ENCODE measurements at places on chromosomes 4 and X. TPM values are rescaled to one million over a fixed set of nuclear protein-coding genes. Genes with fewer than 3 reads are reported as not detected.

DNA sequence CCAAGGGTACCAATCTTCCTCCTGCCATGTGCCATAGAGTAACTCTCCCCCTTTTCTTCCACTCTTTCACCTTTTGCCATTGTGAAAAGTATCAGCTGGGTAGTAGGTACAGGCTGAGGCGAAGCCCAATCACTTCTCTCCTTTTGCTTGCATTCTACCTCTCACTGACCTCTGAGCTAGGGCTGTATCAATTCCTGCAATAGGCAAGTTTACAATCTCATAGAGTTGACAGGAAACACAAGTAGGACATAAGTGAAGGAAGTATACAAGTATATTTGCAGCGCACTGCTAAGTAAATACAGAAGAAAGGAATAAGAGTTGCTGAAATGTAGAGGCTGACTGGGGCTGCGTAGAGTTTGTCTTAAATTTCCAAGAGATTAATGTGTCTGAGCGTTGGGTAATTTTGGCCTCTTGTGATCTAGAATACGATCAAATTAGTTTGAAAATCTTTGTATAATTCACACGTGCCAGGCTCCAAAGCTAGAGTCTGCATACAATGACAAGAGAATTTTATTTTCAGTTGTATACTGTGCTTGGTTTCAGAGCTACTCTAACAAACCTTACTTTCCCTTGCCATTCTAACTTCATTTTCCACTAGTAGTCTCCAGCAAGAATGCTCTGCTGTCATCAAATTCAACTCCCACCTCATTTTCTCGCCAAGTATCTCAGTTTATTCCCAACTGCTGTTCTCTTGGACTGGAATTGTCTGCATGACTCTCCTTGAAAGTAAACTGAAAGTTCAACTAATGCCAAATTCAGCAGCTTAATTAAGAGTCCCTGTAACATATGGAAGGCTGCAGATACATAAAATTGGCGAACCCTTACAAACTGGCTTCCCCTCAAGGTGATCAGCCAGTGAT lies 90.3 kb downstream of the ATP11C start:
- no peak overlapping the region for H3K4me3 ChIP-seq
- H3K27ac ChIP-seq: no peak overlapping the region
- no peak for DNase-seq
- no peaks in the 10 kb centered on the region for H3K36me3 ChIP-seq

Gene EDNRA
- total RNA-seq: 1.6 TPM

GRCh38 chr4:39514888-39515401 lies 12.3 kb downstream of the UGDH start:
- H3K4me3 ChIP-seq: no peak overlapping the region
- no peak overlapping the region for H3K27ac ChIP-seq
- no peaks in the 10 kb centered on the region for H3K36me3 ChIP-seq
- H3K4me1 ChIP-seq: no peaks in the 10 kb centered on the region
- H3K27me3 ChIP-seq: no peaks in the 10 kb centered on the region
- no peak for DNase-seq

DNA sequence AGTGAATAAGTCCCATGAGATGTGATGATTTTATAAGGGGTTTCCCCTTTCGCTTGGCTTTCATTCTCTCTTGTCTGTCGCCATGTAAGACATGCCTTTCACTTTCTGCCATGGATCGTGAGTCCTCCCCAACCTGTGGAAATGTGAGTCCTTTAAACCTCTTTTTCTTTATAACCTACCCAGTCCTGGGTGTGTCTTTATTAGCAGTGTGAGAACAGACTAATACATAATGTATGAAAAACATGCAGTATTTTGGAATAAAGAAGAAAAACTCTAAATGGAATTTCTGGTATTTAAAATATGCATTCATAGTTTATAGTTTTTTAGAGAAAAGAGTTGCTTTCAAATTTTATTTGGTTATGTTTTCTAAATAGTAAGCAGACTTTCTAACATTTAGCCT lies 360.7 kb downstream of the PCDH7 start:
- H3K27ac ChIP-seq: no peak overlapping the region
- no peaks in the 10 kb centered on the region for H3K36me3 ChIP-seq
- DNase-seq: no peak

DNA sequence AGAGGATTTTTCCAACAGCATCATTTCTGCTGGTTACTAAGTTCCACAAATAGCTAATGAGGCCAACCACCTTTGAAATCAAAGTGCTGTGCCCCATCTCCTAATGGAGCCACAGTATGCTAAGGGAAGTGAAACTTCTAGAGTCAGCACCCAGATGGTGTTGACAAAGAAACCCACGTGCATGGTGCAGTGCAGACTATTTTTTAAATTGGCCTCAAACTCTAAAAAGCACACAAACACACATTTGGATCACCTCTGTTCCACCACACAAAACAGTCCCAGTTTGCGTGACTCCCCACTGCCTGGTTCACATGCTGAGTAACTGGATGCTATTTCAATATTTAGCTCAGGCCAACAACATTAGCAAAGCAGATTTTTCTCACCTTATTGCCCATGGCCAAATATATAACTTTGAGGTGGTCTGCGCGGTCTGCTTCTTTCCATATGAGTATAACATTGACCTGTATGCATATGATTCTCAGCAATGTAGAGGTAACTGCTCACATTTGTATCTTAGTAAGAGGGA lies 69.9 kb downstream of the AMELX start:
- H3K4me1 ChIP-seq: no peaks in the 10 kb centered on the region
- no peak overlapping the region for H3K4me3 ChIP-seq
- H3K27ac ChIP-seq: no peak overlapping the region
- H3K27me3 ChIP-seq: no peaks in the 10 kb centered on the region
- no peak for DNase-seq

GRCh38 chr4:88458104-88458740 lies 1.3 kb downstream of the HERC5 start:
- no peaks in the 10 kb centered on the region for H3K27me3 ChIP-seq
- no peaks in the 10 kb centered on the region for H3K36me3 ChIP-seq
- no peak overlapping the region for H3K27ac ChIP-seq
- no peaks in the 10 kb centered on the region for H3K4me1 ChIP-seq

Gene PRRG3
- not detected for total RNA-seq

Gene IL2
- not detected for total RNA-seq

GRCh38 chr4:20317424-20317985 lies 65.8 kb downstream of the SLIT2 start:
- H3K36me3 ChIP-seq: no peaks in the 10 kb centered on the region
- no peak overlapping the region for H3K4me3 ChIP-seq
- no peak for DNase-seq
- no peaks in the 10 kb centered on the region for H3K4me1 ChIP-seq

- H3K27me3 ChIP-seq: no peaks in the 10 kb centered on the region
- DNase-seq: no peak
- no peaks in the 10 kb centered on the region for H3K36me3 ChIP-seq
- H3K4me1 ChIP-seq: no peaks in the 10 kb centered on the region
- no peak overlapping the region for H3K27ac ChIP-seq
- H3K4me3 ChIP-seq: no peak overlapping the region
Measured at GRCh38 chrX:120768681-120769080, 107.0 kb downstream of the CT47B1 start.

- H3K4me1 ChIP-seq: no peaks in the 10 kb centered on the region
- H3K27ac ChIP-seq: no peak overlapping the region
- DNase-seq: no peak
- H3K4me3 ChIP-seq: no peak overlapping the region
- H3K36me3 ChIP-seq: no peaks in the 10 kb centered on the region
Measured at GRCh38 chr4:38141808-38142500, 181.8 kb downstream of the PTTG2 start.

Gene ASB9
- not detected for total RNA-seq

DNA sequence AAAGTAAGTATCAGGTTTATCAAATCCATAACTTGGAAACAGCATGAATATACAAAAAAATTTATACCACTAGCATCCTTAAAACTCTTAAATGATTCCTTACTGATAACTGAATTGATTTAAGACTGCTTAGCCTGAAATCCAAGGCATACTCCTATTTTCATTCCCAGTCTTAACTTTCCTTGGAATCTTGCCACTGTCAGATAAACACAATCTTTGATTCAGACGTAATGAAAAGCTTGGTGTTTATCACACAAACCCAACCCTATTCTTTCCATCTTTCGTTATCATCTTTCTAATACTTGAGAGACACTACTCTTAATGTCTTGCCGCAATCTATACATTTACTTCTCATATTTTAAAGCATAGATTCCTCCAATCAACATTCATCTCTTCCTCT lies 19.1 kb downstream of the C4orf17 start:
- no peak overlapping the region for H3K27ac ChIP-seq
- no peaks in the 10 kb centered on the region for H3K27me3 ChIP-seq

DNA sequence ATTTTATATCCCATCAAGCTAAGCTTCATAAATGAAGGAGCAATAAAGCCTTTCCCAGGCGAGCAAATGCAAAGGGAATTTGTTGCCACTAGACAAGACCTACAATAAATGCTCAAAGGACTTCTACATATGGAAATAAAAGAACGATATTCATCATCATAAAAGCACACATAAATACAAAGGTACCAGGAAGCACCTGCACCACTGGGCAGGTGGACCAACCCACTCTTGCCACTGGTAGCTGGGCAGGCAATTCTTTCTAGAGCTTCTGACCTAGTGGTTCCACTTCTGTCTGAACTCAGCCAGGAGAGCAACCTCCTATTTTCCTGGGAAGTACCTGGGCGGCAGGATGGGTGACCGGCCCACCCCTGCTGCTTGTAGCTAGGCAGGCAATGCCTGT lies 237.2 kb upstream of the ITM2A start:
- DNase-seq: no peak
- H3K27me3 ChIP-seq: no peaks in the 10 kb centered on the region
- no peak overlapping the region for H3K4me3 ChIP-seq
- H3K36me3 ChIP-seq: no peaks in the 10 kb centered on the region
- no peaks in the 10 kb centered on the region for H3K4me1 ChIP-seq

DNA sequence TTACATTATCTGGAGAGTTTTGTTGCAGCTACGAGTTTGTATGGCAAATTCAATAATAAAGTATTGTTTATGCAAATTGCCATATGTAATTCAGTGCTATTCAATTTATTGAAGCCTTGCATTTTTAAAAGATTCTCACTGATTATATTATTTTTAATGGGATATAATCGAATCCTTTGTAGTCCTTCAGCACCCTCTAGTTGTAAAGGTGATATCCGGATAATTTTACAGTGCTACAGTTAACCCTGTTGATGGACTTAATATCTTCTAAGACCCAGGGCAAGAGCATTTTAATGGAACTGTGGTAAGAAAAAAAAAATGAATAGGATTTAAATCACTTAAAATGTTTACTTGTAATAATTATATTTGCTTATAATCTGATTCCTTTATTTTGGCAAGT lies 48.5 kb upstream of the GRIA2 start:
- no peak for DNase-seq
- no peaks in the 10 kb centered on the region for H3K4me1 ChIP-seq
- H3K27ac ChIP-seq: no peak overlapping the region
- no peak overlapping the region for H3K4me3 ChIP-seq
- H3K36me3 ChIP-seq: no peaks in the 10 kb centered on the region
- no peaks in the 10 kb centered on the region for H3K27me3 ChIP-seq

DNA sequence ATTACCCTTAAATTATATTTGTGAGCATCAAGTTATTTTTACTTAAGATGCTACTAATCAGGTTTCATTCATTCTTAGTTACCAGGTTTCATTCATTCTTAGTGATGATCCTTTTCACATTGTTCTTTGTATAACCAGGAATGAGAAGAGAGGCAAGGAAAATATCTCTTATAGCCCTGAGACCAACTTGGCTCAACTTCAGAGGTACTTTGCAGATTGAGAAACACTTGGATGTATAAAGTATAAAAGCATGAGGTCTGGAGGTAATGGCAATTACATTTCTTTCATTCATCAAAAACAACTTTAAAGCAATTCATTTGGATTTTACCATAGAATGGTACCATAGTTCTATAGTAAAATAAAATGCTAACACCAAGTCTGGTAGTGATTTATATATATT lies 231.0 kb downstream of the PRDM5 start:
- no peak overlapping the region for H3K4me3 ChIP-seq
- DNase-seq: no peak
- H3K27ac ChIP-seq: no peak overlapping the region
- H3K36me3 ChIP-seq: no peaks in the 10 kb centered on the region

DNA sequence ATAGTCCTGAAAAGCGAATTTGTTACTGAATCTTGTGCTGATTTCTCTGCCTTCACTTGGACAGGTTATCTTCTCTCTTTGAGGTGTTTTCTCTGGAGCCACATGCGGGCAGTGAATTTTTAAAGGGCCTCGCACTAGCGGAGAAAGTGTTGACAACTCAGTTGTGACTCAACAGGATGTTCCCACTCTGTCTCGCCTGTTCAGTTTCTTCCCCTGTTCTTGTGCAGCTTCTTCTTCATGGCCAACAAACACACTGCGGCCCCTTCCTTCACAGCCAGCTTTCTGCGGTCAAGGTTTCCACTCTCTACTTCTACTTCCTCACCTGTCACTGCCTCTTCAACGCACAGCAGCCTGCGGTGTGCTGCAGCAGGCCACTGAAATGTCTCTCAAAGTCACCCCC lies 1.1 kb upstream of the SHROOM4 start:
- H3K4me1 ChIP-seq: no peaks in the 10 kb centered on the region
- no peak overlapping the region for H3K4me3 ChIP-seq
- no peak for DNase-seq
- H3K27me3 ChIP-seq: peaks cover 14% of the 10 kb centered on the region

DNA sequence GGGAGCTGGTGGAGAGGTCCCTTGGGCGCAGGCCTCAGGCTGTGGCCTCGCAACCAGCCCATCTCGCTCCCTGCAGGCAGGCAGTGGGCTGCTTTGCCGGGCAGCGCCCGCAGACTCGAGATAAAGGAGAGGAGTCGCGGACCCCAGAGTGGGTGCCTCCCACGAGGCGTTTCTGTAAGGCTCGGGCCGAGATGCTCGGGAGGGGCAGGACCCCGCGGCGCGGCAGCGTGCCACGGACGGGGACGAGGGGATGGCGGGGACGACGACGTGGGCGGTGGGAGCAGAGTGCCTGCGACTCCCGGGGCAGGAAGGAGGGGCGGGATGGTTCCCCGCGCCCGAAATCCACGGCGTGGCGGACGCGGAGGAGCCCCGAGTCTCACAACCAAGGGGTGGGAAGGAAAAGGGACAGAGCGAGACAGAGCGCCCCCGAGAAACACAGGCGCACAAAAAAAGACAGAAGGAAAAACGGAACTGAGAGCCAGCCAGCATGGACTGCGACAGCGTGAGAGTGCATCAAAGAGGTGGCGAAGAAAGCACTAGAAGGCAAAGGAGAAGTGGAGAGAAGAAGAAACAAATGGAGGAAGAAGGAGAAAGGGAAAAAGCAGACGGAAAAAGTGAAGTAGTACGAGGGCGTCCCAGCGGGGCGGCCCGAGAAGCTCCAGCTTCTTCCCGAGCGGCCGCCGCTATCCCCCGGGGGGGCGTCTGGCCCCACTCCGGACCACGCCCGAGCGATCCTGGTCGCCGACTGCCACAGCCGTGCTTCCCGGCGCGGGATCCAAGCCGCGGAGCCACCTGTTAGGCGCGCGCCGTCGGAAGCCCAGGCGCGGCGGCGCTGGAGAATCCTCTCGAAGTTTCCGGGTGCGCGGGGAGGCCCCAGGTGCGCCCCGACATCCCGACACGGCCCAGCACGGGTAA lies 1.5 kb downstream of the BEND4 start:
- H3K27ac ChIP-seq: no peak overlapping the region
- peak overlapping the region; percentile 39 for H3K4me3 ChIP-seq
- no peaks in the 10 kb centered on the region for H3K4me1 ChIP-seq
- no peak for DNase-seq
- H3K36me3 ChIP-seq: no peaks in the 10 kb centered on the region
